ENCODE measurements at places on chromosomes 4 and X.

GRCh38 chr4:185956544-185956940 is 112.4 kb upstream of the TLR3 start:
- DNase-seq, result no peak

DNA sequence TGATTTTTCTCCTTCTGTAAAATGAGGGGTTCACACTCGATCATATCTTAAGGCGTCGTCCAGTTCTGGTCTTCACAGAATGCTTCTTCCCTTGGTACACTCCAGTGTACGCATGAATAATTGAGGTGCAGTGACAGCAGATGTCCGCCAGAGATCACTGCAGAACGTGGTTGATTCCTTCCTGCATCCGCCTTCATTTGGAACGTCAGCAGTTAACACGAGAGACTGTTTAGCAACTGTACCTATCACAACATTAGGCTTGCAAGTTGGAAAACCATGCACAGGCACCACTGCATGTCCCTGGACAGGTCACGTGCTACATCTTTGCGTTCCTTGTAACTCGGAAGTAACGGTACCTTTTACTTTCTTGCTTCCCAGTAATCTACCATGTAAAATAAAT is 66.0 kb upstream of the GEMIN8 start:
- peak; percentile 29 for DNase-seq

GRCh38 chrX:130715299-130715698 is 187.7 kb downstream of the ENOX2 start:
- DNase-seq, result no peak

GRCh38 chr4:67725132-67725531 is 24.2 kb upstream of the UBA6 start:
- DNase-seq, result no peak

DNA sequence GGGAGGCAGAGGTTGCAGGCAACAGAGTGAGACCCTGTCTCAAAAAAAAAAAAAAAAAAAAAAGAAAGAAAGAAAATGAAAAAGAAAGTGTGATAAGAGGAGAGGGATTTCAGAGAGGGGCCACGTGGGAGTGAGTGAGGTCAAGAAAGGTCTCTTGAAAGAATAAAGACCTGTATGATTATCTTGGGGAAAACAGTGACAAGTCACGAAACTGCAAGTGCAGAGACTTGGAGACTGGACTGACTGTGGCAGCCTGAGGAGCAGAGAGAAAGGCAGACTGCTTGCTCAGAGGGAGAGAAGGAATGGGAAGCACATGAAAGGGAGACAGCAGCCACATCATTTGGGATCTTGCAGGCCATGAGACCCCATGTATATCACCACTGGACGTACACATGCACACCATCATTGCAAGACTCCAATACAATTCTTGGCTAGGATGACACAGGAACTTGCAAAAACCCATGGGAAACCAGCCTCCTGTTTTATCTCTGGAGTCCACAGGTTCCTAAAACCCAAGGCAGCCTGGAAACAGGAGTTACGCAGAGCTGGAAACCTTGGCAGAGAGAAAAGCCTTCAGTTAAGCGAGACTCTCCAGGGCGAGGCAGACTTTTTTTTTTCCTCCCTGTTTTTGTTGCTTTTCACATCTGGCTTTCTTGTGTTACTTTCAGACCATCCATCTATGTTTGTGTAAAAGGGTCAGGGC is 207.0 kb upstream of the TBL1X start:
- DNase-seq, result no peak

GRCh38 chr4:878796-879728 is 53.1 kb downstream of the GAK start:
- peak; percentile 35 for DNase-seq

DNA sequence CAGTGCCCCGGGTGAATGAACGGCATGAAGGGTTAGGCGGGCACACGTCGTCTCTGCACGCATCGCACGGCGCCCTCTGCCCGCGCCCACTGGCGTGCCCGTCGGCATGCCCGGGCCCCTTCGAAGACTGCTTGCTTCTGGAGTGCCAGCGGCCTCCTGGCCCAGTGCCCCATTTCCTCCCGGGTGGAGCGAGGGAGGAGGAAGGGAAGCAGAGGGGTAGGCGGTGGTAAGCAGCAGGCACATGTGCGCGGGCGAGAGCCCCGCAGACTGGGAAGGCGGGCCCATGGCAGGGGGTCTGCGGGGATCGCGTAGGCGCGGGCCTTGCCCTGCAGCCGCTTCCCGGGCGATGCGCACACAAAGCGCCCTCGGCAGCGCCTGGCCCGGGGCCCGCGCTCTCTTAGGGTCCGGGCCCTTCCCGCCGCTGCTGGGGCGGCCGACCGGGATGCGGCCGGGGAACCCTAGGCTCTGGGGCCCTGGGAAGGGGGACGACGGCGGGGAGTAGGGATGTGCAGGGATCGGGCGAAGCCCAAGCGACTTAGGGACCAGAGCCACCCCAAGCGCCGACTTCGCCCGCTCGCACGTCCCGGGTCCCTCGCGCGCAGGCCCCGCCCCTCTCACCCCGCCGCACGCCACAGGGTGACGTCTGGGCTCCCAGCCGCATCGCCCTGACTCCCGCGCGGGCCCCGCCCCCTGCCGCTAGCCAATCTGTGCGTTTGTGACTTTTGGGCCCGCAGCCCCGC is 866 bp upstream of the EMD start:
- DNase-seq, result peak; percentile 64

DNA sequence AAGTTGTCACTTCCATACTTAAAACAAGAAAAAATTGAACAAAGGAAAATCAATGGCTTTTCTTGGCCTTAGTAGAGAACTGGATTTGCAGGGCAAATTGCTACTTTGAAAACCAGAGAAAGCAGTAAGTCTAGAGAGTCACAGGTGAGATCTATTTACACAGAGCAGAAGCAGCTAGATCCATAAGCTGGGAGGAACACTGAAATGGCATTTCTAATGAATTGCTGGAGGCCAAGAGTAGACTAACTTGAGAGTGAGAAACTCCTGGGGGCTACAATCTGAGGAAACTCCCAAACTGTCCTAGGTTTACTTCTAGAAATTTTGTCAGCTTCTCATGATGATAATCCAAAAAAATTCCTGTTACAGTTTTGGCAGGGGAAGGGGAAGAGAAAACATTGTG is 133.3 kb downstream of the SPCS3 start:
- no peak for DNase-seq

- DNase-seq, result peak; percentile 92
These were observed at the start of gene CEP135 for GRCh38 chr4:55948726-55949481. Gene CEP135 (plus strand): TSS chr4:55948945. CDS start chr4:55952131, 3,186 bp downstream.

- DNase-seq, result no peak
These were observed 28.2 kb downstream of the FAM149A start for GRCh38 chr4:186132577-186133242.

- DNase-seq, result no peak
These were observed 12.3 kb downstream of the DUSP9 start for GRCh38 chrX:153659268-153659667.

GRCh38 chrX:38109042-38109898 is 102.9 kb downstream of the SYTL5 start:
- no peak for DNase-seq

- DNase-seq, result no peak
These were observed 30.6 kb upstream of the NSUN7 start for GRCh38 chr4:40719008-40719623.

GRCh38 chr4:48153791-48154550 is 19.9 kb upstream of the TXK start:
- no peak for DNase-seq

- DNase-seq, result no peak
These were observed 7.0 kb downstream of the TMEM255A start for GRCh38 chrX:120304256-120304655.

GRCh38 chr4:87659247-87659931 is 9.3 kb downstream of the DMP1 start:
- DNase-seq, result no peak

GRCh38 chrX:153474718-153475117 is 4.3 kb upstream of the HAUS7 start:
- peak; percentile 60 for DNase-seq

- DNase-seq, result peak; percentile 19
These were observed 113.9 kb upstream of the VAMP7 start for GRCh38 chrX:155767051-155767875.

DNA sequence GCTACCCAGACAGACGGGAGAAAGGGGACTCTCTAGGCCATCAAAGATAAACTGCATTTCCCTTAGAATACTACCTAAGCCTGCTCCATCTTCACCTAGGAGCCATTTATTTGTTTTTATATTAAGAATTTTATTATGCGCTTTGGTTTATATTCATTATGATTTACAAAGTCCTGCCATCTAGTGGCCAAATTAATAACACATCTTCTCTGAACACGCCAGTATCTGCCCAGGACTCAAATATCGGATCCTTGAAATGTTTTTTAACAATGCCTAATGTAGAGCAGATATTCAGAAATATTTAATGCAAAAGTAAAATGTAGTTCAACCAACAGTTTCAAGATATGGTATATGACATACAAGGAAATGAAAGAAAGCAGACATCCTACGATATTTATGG is 20.8 kb upstream of the PRPS2 start:
- DNase-seq, result no peak

GRCh38 chr4:75557696-75558095 is 1.8 kb downstream of the ODAPH start:
- DNase-seq, result no peak

DNA sequence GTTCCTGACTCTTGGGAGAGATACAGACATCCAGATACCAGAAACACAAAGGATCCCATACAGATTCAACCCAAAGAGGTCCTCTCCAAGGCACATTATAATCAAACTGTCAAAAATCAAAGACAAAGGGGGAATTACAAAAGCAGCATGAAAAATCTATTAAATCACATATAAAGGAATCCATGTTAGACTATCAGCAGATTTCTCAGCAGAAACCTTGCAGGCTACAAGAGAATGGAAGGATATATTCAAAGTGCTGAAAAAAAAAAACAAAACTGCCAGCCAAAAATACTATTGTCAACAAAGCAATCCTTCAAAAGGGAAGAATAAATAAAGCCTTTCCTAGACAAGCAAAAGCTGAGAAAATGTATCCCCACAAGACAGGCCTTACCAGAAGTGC is 14.8 kb upstream of the ADGRL3 start:
- no peak for DNase-seq

DNA sequence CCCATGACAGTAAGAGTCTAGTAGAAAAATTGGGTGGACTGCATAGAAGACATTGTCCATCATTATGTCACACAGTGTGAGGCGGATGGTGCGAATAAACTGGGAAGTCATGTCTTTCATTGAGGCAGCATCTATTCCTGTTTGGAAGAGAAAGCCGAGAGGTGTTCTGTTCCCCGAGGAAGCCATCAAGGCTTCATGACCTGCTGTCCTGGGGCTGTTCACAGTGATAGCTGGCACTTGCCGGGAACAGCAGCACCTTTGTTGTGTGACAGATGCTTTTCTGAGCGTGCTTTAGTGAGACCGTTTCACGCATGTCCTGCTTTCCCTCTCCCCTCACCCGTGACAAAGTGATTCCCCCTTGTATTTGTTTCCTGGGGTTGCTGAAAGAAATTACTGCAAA is 20.3 kb downstream of the RGS12 start:
- no peak for DNase-seq

- DNase-seq, result no peak
These were observed 92.8 kb downstream of the CBR4 start for GRCh38 chr4:168917138-168917779.

DNA sequence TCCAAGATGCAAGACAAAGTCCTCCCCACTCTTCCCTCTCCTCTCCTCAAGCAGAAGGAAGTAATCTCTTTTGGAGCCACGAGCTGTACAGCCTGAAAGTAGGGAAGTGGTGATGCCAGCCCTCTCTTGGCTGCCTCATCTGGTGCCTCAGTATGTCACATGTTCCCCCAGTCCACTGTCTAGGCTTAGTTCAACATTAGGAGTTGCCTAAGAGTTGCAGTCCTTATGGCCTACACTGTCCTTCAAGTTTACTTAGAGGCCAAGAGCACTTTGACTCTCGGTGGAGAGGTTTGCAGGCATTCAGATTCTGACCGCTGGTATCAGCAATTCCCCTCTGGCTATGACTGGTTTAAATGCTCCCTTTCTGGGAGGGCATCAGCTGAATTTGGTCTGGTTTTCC is 735.6 kb downstream of the GLUD2 start:
- no peak for DNase-seq

DNA sequence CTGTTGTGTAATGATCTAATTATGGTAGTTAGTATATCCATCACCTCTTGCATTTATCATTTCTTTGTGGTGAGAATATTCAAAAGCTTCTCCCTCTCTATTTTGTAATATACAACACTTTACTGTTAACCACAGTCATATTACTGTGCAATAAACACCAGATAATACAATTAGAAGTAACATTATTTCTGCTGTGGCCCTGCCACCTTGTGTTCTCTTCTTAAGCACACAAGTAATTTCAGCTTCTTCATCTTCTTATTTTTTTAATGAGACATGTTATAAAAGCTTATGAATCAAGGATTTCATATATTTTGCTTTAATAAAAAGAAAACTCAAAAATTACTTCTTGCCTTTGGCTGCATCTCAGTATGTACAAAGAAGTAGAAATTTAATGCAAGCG is 675.2 kb upstream of the INTU start:
- no peak for DNase-seq

- DNase-seq, result no peak
These were observed 7.6 kb upstream of the NKX1-1 start for GRCh38 chr4:1413687-1414479.

DNA sequence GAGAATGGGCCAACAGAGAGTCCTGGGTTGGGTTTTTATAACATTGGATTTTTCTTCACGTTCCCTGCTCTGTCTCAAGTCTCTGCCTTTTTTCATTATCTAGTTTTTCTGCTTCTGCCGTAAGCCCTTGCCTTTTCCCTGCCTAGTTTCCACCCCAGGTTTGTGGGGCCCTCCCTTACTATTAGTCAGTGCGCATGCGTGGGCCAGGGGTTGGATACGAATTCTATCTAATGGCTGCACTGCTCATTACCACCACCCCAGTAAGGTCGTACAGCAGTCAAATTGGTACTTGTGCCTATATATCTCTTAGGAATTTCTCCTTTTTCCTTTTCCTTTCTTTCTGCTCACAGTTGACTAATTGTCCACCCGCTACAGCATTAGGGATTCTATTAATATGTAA is 49.4 kb downstream of the ANXA10 start:
- no peak for DNase-seq

DNA sequence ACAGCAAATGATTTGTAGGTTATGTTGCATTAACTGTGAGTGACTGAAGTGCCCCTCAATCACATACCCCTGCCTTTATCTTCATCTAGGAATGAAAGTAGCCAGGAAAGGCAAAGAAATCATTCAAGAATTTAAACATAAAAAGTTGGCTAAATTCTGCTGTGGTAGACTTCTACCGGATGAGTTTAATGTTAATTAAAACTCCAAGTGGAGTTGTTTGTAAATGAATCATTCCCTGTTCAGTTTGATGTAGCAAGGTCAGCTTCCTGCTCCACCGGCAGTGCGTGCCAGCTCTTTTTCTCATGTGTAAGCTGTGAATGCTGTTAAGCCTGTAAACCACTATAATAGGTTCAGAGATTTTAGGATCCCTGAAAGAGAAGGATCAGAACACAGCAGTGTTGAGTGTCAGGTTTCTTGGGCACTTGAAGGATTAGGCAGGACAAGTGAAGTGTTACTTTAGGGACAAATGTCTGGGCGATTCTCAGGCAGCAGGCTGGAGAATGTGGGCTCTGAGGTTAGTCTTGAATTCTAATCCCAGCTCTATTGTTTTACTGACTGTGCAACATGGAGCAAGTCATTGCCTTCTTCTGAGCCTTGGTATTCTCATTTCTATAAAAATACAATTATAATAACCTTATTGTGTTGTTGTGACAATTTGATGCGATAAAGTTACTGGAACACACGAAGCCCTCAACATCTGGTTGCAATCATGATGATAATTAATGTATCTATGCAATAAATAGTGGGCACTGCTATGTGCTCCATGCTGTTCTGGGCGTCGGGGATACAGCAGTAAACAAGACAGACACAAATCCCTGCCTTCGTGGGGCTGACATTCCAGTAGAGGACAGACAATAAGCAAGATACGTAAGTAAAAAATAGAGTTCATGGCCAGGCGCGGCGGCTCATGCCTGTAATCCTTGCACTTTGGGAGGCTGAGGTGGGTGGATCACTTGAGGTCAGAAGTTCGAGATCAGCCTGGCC is 112.0 kb downstream of the SHROOM3 start:
- DNase-seq, result no peak

All from activated T-cell treated with anti-CD3 and anti-CD28 coated beads, Interleukin-2, amount 50 U/mL, for 1 hour (primary cell).